ENCODE measurements at places on chromosomes 12 and 14. TPM values are rescaled to one million over a fixed set of nuclear protein-coding genes. Genes with fewer than 3 reads are reported as not detected.

The ZFYVE21 gene
- total RNA-seq, result 35.5 TPM

The EPYC gene
- not detected for total RNA-seq

GRCh38 chr14:53338192-53338591, 185.1 kb upstream of the DDHD1 start:
- peak; percentile 50 for DNase-seq

The CHGA gene
- total RNA-seq, result 0.35 TPM

DNA sequence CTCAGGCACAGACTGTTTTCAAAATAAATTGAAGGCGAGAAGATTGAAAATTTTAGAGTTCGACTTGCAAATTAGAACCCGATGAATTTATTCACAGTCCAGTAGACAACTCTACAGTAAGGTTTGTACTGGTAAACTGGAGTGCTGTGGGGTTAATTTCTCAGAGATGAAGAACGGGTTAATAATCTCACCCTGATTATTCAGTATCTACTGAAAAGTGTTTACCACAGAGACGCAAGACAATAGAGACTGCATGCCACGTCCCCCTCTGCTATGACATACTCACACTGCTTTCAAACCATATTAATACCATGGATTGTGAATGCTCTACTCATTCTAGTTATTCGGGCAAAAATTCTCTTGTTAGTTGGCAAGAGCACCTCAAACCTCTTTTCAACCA, 36.1 kb downstream of the CFL2 start:
- DNase-seq, result no peak

GRCh38 chr12:72304751-72305150, 32.6 kb downstream of the TRHDE start:
- DNase-seq, result no peak

DNA sequence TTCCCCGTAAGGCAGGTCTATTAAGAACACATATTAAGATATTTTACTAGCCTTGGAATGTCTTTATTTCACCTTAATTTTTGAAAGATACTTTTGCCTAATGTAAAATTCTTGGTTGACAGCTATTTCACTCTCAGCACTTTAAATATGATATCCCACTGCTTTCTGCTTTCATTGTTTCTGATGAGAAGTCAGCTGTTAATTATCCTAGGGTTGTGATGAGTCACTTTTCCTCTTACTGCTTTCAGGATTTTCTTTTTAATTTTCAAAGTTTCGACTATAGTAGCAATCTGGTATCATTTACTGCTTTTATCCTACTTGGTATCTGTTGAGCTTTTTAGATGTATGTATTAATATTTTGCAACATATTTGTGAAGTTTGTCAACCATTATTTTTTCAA, 578.9 kb upstream of the ATP2B1 start:
- peak; percentile 9 for DNase-seq

DNA sequence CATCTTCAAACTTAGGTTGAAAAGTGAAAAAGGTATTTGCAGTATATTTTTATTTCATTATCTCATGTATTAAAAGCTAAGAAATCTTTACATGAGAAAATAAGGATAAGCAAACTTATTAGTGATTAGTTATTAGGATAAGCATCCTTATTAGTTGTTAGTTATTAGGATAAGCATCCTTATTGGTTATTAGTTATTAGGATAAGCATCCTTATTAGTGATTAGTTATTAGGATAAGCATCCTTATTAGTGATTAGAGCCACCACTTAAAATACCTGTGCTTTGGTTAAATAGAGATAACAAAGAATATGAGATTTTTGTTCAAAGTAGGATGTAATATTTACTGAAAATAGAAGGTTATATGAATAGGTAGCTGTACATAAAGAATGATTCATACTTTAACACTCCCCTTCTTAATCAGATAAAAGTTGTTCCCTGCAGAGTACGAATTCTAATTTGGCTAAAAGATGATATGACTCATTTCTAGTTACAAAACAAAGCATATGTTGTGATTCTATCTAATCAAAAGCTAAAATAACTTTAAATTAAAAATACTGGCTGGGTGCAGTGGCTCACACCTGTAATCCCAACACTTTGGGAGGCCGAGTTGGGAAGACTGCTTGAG, 56.4 kb downstream of the KDM5A start:
- peak; percentile 34 for DNase-seq

DNA sequence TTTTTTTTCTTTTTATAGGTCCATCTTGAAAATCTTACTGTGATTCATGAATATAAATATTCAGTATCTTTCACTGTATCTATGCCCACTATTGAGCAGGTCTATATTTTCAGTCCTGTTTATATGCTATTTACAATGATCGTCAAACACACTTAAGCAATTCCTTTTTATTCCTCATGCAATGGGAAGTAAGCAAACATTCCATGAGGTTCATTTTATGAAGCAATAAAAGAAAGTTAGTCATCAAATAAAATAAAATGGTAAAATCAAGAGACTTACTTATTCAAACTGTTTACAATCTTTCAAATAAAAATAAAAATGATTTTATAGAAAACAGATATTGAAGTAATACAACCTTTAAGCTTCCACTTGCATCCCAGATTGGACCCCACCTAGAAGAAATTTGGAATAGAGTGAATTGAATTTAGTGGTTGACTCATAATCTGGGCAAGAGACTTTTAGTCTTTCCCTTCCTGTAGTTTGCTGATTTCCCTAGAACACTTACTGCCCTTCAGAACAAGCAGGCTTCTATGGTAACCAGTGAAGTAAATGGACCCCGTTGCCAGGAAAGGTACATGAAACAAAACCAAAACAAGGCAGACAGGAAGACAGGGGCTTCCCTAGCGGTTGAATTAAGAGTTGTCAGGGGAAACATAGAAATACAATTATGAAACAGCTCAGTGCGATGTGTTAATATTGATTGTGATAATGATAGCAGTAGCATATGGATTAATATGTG, 241.0 kb upstream of the ATP2B1 start:
- DNase-seq, result peak; percentile 91
